ENCODE measurements at places on chromosomes 4 and X.

- DNase-seq: no peak
Observed at GRCh38 chrX:11064276-11064675, 46.9 kb upstream of the HCCS start.

GRCh38 chr4:7557456-7557855 is 122.7 kb upstream of the PSAPL1 start:
- DNase-seq: no peak

DNA sequence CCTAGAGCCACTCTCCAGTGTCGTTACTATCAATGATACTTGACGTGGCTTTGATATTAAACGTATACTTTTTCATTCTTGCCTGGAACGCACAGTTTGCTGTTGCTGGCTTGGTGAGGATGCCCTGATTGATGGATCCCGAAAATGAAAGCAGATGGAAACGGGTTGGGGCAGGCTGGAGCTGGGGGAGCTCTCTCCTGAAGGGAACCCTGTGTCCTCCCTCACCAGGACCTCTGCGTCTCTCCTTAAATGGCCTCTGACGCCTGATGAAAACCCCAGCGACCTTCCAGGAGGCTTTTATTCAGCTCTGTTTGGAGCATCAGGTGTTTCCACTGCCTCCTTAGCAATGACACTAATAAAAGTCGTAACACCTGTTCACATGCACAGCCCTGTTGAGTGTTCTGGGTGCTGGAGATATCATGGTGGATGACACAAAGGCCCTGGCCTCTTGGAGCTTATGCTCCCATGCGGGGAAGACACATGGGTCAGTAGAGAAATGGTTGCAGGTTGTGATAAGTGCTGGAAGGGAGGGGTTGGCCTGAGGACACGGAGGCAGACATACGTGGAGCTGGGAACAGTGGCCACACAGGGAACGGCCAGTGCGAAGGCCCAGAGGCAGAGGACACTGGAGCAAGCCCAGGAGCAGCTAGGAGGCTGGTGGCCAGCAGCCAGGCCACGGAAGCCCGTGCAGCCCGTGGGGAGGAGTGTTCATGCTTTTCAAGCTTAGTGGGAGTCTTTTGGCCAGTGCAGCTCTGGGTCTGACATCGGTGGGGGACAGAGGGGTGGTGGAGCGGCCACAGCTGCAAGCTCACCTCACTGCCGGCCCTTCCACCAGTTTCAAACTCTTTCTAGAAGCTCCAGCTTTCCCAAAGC is 7.5 kb downstream of the MSANTD1 start:
- DNase-seq: no peak

DNA sequence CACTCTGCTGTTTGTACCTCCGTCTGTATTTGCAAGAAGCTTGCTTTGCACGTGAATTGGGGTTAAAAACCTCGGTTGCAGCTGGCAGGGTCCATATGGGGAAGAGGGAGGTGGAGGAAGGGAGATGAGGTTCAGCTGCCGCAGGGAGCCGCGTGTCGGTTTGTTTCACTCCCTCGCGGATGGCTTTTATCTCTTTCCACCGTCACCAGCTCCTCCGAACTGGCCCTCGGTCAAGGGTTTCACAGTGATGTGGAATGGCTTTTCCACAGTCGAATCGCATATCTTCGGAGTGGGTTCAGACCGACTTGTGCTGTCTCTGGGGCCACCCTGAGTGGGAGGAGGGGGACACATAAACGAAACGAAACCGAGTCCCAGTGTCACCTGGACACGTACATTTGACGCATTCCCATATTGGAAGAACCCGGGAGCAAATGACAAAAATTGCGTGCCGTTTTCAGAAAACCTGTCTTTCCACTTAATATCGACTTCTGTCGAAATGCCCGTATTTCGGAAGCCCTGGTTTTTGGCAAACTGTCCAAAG is 929 bp downstream of the ZBTB33 start:
- no peak for DNase-seq

DNA sequence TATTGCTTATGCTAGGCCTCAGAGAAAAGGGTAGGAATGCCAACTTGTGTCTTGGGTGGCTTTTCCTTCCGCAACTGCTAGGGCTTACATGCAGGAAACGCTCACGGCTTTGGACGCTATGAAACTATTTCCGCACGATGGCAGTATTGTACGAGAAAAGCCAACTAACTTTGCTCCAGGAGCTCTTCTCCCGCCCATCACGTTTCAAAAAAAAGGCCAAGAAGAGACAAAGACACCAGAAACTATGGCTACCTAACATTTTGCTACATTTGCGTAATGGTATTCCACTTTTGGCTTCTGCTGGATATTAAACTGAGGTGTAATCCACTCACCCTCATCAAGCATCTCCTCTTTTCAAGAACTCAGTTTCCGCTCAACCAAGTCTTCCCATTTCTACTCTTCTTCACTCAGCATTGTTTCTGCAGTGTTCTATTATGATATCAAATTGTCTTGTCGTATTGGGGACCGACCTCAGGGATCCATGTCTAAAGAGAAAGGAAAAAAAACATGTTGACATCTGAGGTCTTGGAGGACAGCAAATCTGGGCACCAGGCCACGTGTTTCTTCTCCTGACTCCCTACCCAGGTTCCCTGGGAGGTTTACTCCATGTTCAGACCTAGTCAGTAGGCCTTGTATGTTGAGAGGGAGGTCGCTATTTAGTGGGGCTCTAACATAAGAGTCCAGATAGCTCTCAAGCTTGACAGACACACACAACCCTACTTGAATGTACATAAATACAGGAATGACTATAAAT is 239.4 kb upstream of the STK26 start:
- no peak for DNase-seq

DNA sequence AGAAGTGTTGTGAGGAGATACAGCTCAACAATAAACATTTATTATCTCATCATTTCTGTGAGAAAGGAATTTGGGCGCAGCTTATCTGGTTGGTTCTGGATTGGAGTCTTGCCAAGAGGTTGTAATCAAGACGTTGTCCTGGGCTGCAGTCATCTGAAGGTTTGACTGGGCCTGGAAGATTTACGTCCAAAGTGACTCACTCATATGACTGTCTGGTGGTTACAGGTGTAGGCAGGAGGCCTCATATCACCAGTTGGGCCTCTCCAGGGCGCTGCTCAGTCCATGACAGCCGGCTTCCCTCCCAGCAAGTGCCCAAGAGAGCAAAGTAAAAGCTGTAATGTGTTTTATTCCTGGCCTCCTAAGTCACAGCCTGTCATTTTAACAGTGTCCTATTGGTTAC is 106.3 kb downstream of the USP46 start:
- DNase-seq: no peak

All from stimulated activated CD8-positive, alpha-beta memory T cell treated with anti-CD3 and anti-CD28 coated beads, Interleukin-7, amount 100 ng/mL, for 24 hours (primary cell).